ENCODE measurements at places on chromosomes 3 and 15.

GRCh38 chr3:151768393-151768930 is 34.7 kb downstream of the AADACL2 start:
- no peak for DNase-seq

DNA sequence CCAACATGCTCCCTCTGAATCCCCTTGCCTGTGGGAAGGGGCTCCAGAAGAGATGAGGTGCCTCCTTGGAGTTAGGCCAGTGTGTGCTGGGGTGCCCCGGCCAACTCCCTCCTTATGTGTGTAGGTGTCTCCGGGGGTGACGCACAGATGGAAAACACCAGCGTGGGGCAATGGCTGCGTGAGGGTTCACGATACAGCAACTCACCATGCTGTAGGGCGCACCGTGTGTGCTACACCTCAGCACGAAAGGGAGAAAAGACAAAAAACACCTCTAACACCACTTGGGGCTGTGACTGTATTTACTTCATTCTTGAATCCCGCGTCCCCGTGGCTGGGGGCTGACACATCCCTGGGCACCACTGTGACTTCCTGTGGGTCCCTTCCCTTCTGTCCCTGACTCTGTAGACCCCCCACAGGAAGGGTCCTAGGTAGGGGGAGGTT is 1.6 kb upstream of the CALML4 start:
- DNase-seq: no peak

DNA sequence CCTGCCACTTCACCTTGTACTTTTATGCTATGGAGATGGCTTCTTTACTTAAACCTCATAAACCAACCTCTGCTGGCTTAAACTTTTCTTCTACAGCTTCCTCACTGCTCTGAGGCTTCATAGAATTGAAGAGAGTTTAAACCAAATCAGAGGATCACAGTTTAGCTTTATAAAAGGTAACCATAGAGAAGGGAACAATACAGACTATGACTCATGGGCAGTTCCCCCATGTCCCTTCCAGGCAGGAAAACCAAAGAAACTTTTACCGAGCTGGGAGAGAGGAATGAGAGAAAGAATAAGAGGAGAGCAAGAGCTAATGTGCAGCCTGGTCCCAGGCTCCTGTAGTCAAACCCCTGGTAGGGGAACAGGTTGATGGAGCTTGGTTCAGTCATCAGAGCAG is 53.9 kb upstream of the NEDD4 start:
- no peak for DNase-seq

- peak; percentile 20 for DNase-seq
Observed at GRCh38 chr3:171748064-171748924, 62.0 kb downstream of the PLD1 start.

- peak; percentile 85 for DNase-seq
Observed at GRCh38 chr3:72661115-72661457, 187.2 kb downstream of the SHQ1 start.

DNA sequence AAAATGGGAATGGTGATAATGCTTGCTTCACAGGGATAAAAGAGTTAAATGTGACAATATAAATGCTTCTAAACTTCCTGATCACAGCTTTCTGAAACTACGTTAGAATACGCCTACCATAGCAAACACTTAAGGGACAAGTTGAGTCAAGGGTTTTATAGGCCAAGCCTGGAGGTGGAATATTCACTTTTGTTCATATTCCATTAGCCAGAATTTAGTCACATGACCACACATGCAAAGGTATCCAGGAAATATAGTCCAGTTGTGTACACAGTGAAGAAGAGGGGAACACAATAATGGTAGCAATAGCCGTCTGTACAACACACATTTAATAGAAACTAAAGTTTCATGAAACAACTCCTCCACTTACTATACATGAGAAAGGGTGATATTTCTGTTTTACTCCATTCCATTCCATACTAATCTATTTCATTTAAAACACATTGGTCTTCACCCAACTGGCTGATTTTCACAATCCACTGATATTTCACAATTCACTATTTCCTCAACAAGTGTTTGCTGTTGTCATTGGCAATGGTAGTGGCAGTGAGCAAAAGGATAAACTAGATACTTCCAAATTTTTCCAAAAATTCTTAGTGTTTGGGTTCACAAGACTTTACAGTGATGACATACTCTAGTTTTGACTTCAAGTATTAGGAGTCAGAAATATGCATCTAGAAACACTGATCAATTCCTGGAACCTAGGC is 270.9 kb downstream of the ERC2 start:
- no peak for DNase-seq

DNA sequence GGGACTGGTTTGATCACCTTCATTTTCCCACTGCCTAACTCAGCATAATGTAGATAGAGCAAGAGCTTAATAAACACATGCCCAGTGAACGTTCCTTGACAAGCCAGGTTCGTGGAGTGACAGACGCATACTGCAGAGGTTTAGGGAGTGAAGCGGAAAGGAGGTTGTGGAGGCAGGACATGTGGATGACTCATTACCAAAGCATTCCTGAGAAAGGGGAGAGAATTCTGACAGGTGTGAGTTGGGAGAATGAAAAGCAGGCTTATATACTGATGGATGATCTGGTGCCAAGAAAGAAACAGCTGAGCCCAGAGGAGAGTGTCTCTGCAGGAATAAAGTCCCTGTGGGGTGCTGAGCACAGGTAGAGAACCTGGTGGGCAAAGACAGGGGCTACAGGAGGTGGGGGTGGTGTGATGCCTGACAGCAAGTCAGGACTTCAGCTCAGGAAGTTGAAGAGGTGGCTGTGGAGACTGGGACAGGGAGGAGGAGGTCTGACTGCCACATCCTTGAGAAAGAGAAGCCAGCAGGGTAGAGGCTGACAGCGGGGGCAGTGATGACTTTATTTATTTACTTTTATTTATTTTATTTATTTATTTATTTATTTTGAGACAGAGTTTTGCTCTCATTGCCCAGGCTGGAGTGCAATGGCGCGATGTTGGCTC is 2.4 kb upstream of the RPL29 start:
- DNase-seq: no peak

GRCh38 chr3:14522129-14522691 is 17.9 kb downstream of the GRIP2 start:
- DNase-seq: no peak

DNA sequence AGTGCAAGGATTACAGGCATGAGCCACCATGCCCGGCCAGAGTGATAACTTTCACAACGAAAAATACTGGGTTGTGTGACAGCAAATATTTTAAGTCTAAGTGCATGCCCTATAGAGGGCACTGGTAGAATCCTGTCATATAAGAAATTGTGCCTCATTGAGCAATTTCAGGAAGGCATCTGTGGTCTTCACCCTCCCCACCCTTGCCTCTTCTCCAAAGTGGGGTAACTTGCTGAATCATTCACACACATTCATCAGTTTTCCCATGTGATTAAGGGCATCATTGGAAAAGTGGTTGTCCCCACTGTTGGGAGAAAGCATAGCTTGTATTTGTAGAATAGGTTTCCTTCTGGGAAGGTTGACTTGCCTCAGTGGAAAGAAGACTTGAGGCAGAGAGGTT is 9.2 kb downstream of the MITF start:
- DNase-seq: no peak

DNA sequence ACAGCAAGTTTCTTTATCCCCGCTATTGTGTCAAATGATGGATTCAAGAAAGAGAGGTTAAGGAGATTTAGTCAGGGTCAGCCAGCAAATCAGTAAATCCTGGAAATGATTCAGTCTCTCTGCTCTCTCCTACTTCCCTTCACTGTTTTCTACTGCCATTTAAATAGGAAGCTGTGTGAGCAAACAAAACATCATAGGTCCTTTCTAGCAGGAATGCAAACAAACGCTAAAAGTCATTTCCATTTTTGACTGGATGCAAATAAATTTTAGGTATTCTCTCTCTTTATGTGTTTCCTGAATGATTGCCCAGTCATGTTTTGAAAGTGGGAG is 299.4 kb upstream of the RORA start:
- no peak for DNase-seq

- DNase-seq: no peak
Observed at GRCh38 chr15:98809273-98809672, 160.9 kb downstream of the IGF1R start.

DNA sequence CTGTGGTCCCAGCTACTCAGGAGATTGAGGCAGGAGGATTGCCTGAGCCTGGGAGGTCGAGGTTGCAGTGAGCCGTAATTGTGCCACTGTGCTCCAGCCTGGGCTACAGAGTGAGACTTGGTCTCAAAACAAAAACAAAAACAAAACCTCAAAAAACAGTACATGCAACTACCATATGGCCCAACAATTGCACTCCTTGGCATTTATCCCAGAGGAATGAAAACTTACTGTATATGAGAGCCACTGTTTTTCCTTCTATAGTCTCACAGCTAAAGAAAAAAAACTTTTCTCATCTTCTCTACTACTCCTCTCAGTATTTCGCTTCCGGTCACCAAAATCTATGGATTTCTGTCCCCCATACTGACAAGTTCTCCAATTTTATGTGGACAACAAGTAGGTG is 84.3 kb downstream of the FLNB start:
- no peak for DNase-seq

DNA sequence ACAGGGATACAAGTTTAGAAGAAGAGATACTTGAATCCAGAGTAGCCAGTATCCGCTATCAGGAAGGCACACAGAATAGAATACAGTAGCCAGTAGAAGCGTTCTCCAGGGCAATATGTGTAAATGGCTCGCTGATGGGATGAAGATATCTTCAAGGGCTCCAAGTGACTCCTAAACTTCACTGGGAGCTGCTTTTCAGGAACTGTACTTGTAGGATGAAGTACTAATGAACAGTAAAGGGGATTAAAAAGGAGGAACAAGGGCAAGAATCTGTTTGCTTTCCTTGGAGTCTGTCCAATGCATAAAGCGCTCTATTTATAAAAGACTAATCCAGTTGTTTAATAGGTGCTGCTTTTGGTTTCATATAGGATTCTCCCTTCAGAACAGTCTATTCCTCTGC is 78.4 kb downstream of the THRB start:
- DNase-seq: no peak

DNA sequence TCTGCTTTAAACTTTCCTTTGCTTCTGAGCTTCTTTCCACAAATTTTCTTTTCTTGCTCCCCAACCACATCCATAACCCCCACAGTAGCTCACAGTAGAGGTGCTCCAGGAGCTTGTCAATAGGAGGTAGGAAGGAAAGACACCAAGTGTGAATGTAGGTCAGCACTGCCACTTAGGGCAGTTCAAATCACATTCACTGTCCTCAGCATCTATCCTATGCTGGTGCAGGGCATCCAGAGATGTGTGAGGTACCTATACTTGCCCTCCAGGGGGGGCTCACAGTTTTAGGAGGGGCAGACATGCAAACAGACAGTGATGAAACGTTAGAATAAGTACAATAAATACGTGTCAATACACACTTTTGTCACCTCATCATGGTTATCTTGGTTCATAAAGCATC is 1.5 kb upstream of the SPSB4 start:
- no peak for DNase-seq

DNA sequence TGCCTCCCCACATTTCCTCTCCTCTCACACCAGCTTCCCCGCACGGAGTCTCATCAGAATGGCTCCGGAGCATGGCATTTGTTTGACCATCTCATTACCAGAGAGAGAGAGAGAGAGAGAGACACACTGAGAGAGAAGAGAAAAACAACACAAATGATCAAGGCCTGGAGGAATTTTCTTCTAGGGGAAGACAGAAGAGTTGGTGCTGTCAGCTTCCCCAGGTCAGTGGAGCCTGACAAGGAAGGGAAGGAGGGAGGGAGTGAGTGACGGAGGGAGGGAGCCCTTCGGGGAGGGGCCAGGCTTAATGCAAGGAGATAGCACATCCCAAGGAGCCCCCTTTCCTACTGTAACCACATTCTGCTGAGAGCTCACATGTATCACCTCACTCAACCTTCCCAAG is 9.1 kb downstream of the ST8SIA2 start:
- no peak for DNase-seq

- no peak for DNase-seq
Observed at GRCh38 chr3:53675942-53676341, 170.3 kb downstream of the CHDH start.

- peak; percentile 21 for DNase-seq
Observed at GRCh38 chr3:51581524-51581923, 43.0 kb downstream of the RAD54L2 start.

DNA sequence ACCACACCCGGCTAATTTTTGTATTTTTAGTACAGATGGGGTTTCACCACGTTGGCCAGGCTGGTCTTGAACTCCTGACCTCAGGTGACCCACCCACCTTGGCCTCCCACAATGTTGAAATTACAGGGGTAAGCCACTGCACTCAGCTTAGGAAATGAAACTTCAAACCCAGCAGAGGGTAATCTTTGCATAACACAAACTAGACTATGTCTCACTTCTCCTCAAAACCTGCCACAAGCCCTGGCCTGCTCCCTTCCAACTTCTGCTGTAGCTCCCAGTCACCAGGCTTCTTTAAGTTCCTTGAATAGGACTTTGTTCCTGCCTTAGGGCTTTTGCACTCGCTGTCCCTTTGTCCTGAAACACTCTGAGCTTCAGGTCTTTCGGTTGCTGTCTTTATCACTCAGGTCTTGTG is 39.2 kb upstream of the SEMA4B start:
- no peak for DNase-seq

DNA sequence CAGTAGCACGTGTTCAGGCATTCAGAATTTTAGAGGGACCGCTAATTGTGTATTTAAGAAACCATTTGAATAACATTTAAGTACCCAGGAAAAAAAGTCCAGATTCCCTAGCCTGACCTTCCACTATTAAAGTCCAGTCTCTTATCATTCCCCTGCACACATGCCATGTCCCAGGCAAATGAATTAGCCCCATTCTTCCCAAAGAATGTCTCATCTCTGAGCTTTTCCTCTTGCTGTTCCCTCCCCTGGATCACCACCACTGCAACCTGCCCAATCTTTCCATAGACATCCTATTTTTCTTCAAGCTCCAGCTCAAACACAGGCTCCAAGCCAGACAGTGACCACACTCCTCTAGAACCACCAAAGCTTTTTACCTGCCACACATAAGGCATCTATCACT is 25.9 kb downstream of the PLD1 start:
- DNase-seq: no peak

- DNase-seq: no peak
Observed at GRCh38 chr15:66993874-66994696, 71.3 kb upstream of the SMAD3 start.

DNA sequence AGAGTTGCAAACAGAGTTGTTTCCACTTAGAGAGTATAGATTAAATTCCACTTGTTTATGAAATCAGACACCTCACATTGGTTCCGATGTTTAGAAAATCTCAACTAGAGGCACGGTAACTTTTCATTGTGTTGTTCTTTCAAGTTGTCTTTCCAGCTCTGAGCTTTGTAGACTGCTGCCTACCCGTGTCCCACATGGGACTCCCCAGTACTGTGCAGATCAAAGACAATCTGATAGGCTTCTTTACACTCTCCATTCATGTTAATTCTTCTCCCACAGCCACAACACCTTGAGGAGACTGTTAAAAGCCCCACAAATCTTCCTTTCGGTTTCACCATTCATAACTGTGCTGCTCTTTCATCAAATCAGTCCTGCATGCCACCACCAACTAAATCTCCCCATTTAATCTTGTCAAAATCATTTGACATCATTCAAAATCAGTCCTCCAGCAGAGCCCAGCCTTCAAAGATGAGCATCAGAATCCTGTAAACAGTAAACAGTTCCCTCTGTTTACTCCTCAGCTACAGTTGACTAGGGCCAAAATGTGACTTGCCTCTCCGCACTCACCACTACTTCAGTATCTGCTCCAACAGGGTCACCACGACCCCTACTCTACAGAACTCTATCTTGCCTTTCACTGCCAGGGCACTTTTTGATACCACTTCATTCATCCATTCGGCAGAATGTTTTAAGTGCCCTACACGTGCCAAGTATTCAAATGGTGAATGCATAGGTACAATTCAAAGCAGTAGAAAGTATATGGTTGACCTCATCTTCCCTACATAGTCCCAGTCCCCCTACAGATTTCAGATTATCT is 8.3 kb downstream of the ANXA2 start:
- no peak for DNase-seq

- DNase-seq: no peak
Observed at GRCh38 chr15:89985111-89985510, 16.0 kb upstream of the ZNF710 start.

Measured in GM03348 (cell line).